ENCODE measurements at places on chromosomes 1 and 21.
A peak's percentile ranks its signal among the peaks of the same experiment; 100 is the strongest.

GRCh38 chr1:201145132-201145531 lies 9.1 kb downstream of the TMEM9 start:
- DNase-seq: no peak

GRCh38 chr1:199020051-199020450 lies 381.2 kb downstream of the PTPRC start:
- DNase-seq: no peak

DNA sequence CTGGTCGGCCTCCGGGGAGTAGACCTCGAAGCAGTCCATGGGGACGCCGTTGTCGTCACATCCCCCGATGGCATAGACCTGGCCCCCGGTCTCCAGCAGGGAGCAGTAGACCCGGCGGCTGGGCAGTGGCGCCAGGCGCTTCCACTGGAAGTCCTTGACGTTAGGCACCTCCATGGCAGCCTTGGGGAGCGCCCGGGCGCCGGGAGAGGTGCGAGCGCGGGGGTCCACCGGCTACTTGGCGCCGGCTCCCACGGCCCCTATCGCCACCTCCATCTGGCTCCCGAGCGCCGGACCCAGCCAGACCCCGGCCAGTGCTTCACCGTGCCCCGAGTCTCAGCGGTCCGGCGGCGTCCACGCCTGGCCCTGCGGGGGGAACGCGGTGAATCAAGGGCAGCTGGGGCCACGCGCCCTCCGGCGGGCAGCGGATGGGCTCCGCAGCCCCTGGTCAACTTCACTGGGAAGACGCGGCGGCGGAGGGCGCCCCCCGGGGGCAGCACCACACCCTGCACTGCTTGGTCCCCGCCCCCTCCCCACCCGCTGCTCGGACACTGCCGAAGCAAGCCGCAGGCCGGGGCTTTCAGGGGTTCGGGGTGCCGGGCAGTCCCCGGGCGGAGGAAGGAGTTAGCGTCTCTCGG lies 13.2 kb downstream of the KLHDC8A start:
- DNase-seq: no peak

DNA sequence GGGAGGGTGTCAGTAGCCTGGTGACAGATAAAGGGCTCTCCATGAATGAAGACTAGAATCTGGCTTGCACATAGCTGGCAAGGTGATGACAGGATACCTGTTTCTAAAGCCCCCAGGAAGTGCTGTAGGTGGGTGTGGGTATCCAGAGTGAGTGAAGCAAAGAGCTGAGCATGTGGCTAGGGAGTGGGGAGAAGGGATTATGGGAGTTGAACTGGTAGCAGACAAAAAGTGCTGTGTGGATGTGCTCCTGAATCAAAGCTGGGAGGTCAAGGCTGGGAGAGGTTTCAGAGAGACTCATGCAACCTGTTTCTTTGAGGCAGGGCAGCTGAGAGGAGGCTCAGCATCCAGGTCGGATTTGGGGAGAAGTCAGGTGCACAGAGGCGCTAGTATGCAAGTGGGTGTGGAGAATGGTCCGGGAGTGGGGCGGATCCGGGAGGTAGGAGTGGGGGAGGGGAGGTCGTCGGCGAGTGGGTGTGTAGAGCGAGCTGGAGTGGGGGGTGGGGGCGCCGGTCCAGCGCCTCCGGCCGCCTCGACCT lies 600 bp downstream of the ASTN1 start:
- DNase-seq: no peak

- DNase-seq: peak; percentile 50
These were observed 132.3 kb downstream of the GABPA start for GRCh38 chr21:25867061-25867460.

DNA sequence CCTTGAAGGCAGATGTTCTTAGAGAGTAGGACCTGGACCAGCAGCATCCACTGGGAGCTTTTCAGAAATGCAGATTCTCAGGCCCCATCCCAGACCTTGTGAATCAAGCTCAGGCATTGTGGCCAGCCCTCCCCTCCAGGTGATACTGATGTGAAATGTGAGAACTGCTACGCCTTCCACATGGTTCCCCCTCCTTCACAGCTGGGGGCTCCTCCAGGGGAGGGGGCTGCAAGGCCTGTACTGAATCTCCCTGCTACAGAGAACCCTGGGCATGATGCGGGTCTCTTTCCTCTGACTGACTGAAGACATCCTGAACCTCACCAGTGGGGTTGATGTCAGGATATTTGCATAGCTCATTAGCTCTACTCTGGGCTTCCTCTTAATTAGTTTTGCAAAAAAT lies 141.8 kb upstream of the CSF3R start:
- no peak for DNase-seq

GRCh38 chr1:87501738-87502137 lies 173.1 kb downstream of the LMO4 start:
- no peak for DNase-seq

DNA sequence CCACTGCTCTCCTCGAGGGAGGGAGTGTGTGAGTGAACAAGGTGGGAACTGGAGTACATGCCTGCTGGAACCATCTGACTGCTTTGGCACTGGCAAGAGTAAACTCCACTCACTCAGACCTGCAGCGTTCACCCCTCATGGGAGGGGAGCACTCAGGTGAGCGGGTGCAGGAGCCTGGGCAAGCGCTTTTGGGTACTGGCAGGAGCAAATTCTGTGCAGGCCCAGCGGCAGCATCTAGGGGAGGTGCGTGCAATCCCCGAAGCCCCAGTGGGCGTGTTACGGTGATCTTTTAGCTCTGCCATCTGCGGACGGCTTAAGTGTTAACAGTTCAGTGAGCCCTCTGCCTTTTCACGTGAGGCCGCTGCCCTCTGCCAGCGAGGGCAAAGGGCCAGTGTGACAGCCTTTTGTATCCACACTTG lies 127.4 kb downstream of the PATJ start:
- no peak for DNase-seq

DNA sequence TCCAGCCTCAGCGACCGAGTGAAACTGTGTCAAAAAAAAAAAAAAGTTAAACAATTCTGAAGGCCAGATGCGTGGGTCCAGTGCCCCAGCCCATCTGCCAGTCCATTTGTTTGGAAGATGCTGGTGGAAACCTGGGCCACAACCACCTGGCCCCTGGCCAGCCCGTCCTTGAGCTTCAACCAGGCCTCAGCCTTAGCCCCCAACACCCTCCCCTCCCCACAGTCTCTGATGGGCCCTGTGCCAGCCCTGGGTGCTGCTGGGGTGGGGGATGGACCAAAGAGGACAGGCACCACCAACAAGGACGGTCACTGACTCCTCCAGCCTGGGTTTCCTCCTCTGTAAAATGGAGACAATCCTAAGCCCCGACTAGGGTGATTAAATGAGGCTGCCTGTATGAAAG lies 19.6 kb upstream of the PLEKHG5 start:
- no peak for DNase-seq

GRCh38 chr1:67441183-67441582 lies 11.0 kb upstream of the SERBP1 start:
- no peak for DNase-seq

- DNase-seq: no peak
These were observed 204.7 kb upstream of the PROX1 start for GRCh38 chr1:213782941-213783672.

GRCh38 chr1:42731585-42731984 lies 8.5 kb downstream of the CLDN19 start:
- DNase-seq: no peak

DNA sequence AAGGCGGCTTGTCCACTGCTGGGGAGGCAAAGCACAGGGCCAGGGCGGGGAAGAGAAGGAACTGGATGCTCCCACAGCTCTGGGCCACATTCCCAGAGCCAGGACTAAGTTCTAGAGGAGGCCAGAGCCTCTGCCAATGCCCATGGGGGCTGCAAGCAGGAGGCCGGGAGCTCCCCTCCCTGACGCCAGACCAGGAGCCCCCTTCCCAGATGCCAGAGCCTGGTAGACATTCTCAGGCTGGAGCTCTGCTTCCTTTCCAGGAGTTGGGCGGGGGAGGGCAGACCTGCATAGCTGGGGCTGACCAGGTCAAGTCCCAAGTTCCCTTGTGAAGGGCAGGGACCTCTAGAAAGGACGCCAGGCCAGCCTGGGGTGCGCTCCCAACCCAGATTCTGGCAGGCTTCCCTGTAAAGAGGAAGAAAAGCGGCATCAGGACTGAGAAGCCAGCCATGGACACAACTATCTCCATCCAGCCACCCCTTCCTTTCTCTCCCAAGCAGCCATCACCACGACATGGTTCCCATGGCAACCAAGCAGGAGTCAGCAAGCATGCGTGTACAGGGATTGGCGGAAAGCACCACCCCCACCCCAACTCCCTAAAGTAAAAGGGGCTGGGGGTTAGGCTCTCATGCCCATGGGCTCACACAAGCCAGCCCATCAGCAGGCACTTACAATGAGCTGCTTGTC lies 13.4 kb downstream of the KIF21B start:
- DNase-seq: no peak
